ENCODE measurements at places on chromosomes 2 and 18. TPM values are rescaled to one million over a fixed set of nuclear protein-coding genes. Genes with fewer than 3 reads are reported as not detected.

- no peak for DNase-seq
Measured at GRCh38 chr2:32701806-32702205, 74.0 kb downstream of the TTC27 start.

DNA sequence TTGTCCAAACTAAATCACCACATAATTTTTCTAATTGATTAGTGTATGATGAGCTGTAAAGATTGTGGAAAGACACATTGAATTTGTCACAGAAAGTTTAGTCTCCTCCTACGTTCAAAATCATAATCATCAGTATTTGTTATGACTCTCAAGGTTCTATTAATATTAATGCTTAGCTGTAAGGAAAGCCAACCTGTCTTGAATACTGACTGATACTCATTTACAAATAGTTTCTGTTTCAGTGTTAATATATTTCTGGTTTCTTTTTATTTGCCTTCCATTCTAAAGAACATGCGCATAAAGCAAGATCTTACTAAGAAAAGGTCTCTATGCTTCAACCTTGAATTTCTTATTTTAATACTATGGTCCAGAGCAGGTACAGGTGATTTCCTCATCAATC lies 55.1 kb downstream of the CPS1 start:
- no peak for DNase-seq

- no peak for DNase-seq
Measured at GRCh38 chr2:120531863-120532600, 186.1 kb downstream of the INHBB start.

The ANKAR gene
- 23.5 TPM for polyA plus RNA-seq

All from right lung (tissue), 10 donors.